ENCODE measurements at places on chromosomes 11 and 22.
A peak's percentile ranks its signal among the peaks of the same experiment; 100 is the strongest.

DNA sequence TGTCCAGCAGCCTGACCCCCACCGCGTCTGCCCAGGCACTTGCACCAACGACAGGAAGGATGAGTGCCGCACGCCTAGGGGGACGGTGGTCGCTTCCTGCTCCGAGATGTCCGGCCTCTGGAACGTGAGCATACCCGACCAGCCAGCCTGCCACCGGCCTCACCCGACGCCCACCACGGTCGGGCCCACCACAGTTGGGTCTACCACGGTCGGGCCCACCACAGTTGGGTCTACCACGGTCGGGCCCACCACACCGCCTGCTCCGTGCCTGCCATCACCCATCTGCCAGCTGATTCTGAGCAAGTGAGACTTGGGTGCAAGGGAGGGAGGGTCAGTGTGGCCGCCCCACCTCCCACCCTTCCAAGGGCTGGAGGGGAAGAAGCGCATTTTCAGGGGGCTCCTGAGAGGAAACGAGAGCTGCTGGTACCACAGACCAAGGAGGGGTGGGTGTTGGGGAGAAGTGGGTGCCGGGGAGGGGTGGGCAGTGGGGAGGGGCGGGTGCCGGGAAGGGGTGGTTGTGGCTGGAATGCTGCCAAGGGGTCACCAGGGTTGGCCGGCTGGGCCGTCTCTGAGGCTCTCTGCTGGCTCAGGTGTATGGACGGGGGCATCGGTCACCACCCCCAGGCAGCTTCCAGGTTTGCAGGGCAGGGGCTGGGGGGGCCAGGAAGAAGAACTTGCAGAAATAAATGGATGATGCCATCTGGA lies 27.7 kb upstream of the MUC5B start:
- no peak for DNase-seq

DNA sequence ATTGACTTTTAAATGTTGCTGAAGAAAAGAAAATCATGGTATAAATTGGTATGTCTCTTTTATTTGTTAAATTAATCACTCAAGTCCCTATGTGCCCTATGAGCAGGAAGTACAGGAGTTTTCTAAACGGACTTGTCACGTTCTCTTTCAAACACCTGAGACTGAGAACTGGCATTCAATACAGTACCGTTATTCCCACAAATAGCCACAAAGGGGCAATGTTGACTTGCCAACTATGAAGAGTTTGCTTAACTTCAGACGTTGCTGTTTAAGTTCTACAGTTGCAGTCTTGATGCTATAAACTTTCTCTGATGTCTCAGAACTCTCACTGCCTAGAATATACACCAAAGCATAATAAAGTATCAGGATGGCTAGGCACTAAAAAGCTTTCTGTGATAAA lies 7.6 kb downstream of the OR56A1 start:
- DNase-seq, result no peak

GRCh38 chr11:1208394-1209261 lies 14.2 kb upstream of the MUC5B start:
- no peak for DNase-seq

GRCh38 chr11:109939166-109939810 lies 153.9 kb upstream of the ZC3H12C start:
- no peak for DNase-seq

DNA sequence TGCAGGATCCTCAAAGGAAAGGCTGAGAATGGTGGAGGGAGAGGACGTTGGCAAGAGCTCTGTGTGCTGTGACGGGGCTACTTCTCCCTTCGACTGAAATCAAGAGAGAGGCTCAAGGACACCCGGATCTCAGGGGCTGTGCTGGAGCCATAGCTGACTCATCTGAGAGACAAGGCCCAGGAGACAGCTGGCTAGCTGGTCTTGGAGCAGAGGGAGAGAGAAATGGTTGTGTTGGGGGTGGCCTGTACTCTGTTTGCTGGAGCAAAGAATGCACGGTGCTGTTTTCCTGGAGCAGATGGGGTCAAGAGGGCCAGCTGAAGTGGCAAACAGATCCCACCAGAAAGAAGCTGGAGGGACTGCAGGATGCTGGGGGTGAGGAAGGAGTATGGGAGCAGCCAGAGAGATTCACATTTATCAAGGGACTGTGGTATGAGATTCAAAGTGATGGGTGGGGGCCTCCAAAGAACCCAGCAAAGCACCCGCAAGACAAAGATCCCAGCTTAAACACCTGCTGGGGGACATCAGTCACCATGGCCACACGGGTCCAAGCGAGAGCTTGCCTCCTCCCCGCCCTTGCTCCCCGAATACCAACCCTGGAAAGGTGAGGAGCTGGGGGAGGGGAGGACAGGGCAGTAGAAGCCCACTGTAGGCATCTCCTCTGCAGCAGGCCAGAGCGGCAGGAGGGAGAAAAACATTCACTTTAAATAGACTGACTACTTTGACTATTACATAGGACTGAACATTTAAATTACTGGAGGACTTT lies 40.8 kb downstream of the MAP6 start:
- no peak for DNase-seq

GRCh38 chr11:115222218-115222862 lies 281.9 kb downstream of the CADM1 start:
- peak; percentile 35 for DNase-seq

- DNase-seq, result no peak
Observed at GRCh38 chr11:100927579-100927978, 202.0 kb downstream of the PGR start.

- no peak for DNase-seq
Observed at GRCh38 chr11:35583843-35584242, 34.4 kb upstream of the FJX1 start.

GRCh38 chr22:19497245-19497644 lies 17.5 kb downstream of the CDC45 start:
- DNase-seq, result no peak

- no peak for DNase-seq
Observed at GRCh38 chr11:6238902-6239301, at the start of gene CNGA4. Gene CNGA4, plus strand, starts transcription at chr11:6239089. Its CDS starts 118 bp downstream, at chr11:6239207.

DNA sequence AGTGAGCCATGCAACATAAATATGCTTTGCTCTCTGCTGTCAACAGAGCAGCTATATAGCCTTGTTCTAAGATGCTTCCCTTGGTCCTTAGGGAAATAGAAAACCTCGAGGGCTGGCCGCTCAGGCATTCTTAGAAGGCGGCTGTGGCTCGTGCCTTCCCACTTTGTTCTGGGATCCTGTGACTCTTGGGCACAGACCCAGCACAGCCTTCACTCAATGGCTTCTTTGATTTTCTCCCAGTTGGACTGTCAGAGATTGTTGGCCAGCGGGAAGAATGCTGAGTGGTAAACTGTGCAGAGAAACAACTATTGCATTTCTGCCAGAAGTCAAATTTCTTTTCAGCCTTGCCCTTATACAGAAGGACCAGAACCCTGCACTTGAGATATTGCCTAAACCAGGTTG lies 9.5 kb upstream of the MICAL2 start:
- no peak for DNase-seq

GRCh38 chr11:73393479-73394415 lies 17.5 kb downstream of the RELT start:
- DNase-seq, result no peak

- no peak for DNase-seq
Observed at GRCh38 chr11:134503596-134503995, 91.6 kb upstream of the B3GAT1 start.

DNA sequence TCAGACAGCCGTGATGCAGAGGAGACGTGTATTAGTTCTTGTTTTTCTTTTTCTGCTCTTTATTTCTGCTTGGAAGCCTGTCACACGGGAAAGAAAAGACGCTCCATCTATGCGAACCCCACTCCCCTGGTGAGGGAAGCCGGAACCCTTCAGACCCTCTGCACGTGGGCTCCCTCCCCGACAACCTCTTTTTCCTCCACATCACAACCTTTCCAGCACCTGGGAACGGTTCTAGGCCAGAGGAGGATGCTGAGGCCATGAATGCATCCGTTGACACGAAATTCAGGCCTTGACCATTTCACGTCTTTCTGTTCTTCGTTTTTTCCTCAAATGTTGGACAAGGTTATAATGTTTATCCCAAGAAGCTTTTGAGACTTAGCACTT lies 85.3 kb upstream of the WNT7B start:
- DNase-seq, result no peak

GRCh38 chr11:121766991-121767390 lies 314.2 kb upstream of the SORL1-AS1 start:
- DNase-seq, result no peak

GRCh38 chr11:60838132-60838531 lies 3.8 kb upstream of the CCDC86 start:
- no peak for DNase-seq

DNA sequence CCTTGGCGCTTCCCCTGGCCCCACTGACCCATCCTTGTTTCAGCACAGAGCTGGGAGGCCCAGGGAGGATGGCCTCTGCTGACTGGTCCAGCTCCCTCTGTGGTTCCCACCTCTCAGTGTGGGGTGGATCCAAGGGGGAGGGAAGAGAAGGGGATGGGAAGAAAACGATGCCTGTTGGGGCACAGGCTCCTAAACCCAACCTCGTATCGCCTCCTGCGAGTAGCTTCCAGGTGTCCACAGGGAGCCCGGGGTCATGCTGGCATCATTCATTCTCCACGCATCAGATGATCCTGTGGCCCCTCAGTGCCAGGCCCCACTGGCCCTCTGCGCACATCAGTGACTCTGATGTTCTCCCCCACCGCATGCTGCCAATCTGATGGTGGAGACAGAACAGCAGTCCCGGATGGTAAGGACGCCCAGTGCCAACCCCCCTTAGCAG lies 5.1 kb downstream of the MYEOV start:
- no peak for DNase-seq

GRCh38 chr22:36008131-36008530 lies 20.5 kb downstream of the RBFOX2 start:
- DNase-seq, result no peak

GRCh38 chr11:94658386-94658785 lies 91.2 kb downstream of the PIWIL4 start:
- no peak for DNase-seq

- DNase-seq, result no peak
Observed at GRCh38 chr11:109733245-109733644, 311.3 kb downstream of the C11orf87 start.

DNA sequence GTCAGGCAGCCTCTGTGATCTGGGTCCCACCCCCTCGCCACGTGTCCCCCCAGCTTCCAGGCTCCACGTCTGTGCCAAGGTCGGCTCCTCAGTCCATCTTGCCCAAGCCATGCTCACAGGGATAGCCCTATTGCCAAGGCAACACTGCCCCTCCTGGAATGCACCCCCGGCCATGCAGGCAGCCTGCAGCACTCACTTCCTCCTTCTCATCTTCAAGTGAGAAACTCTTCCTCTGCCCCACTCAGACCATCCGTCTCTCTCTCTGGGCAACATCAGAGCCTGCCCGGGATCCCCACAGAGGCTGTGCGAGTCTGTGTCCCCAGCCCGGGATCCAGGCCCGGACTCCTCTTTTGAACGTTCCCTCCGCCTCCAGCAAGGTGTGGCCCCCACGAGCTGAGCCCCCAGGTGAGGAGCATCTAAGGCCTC lies 852.3 kb downstream of the BRD1 start:
- no peak for DNase-seq

DNA sequence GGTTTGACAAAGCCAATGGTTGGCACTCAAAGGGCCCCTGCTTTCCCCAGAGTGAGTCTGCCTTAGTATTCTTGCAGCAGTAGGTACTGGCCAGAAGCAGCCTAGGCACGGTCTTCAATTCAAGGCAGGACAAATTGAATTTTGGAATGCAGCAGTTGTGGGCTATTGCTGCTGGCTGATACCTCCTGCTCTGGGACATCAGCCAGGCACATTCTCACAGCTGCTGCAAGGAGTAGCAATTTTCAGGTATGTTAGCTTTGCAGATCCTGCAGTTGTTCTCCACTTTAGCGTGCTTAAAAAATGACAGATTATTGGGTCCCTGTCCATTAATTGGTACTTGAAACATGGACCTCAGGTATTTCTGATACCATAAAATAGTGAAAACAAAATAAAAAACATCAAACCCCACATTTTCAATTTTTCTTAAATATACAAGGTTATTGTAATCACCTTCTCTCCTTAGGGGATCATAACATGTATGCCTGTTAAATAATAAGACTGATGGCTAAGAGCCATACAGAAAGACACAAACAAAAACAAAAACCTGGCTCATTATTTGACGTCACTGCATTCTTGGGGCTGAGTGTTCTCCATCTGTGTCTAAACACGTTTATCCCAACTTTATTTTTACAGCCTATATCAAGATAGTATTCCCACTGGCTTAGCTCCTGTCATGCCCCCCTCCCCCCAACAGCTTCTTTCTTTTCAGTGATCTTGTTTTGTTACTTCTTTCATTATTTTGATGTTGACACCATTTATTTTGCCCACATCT lies 85.1 kb upstream of the CARD18 start:
- no peak for DNase-seq

GRCh38 chr11:36475192-36475591 lies 34.9 kb downstream of the TRAF6 start:
- DNase-seq, result no peak

DNA sequence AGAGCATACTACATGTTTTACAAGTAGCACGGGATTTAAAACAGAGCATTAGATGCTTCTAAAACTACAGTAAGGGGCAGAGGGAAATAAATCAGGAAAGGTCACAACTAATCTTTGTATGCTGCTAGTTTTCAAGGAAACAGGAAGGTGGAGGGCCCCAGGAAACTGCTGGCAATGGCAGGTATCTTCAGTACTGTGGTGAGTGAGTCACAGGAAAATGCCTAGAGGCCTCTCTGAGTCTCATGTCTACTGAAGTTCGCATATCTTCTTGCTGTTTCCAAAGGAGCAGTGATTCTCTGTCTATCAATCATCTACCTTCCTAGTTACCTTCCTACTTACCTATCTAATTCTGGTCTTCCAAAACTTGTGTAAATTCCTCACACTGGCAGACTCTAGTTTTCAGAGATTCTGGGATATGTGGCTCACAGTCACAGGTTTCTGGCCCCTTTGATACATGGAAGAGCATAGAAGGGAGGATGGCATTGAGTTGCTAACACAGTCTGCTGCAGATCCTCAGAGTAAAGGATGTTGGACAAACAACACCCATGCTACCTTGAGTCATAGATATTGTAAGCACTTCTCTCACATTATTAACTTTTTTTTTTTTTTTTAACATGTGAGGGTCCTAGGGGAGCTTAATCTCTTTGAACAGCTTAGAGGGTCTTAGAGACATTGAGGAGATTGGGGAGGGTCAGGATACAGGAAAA lies 58.8 kb upstream of the SYN3 start:
- peak; percentile 15 for DNase-seq

- DNase-seq, result no peak
Observed at GRCh38 chr22:40331706-40332105, 14.6 kb upstream of the ADSL start.

DNA sequence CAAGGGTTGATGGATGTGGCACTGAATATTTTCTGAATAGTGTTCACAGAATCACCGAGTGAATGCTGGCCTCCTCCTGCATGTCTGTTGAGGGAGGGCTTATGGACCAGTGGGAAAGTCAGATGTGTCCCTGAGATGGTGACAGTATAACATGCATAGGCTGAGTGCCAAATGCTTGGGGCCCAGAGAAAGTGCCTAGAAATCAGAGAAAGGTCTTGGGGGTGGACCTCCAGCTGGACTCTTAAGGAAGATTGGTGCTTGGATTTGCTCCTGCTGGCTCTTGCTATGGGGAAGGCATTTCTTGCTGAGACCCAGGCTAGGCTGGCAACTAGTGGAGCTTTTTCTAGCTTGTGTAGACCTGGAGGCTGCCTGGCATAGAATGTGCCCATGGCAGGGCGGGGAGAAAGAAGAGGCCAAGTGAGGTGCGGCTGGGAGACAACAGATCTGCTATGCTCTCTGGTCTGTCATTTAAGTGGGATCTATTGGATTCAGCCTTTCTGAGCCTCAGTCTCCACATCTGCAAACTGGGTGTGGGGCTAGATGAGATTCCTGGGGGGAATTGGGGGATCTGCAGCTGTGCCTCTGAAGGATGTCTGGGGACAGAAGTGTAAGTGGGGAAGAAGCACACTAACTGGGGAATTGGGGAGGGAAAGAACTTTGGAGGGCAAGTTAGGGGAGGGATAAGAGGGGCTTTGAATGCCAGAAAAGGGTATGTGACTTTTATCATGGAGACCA lies 27.4 kb downstream of the ZNRF3 start:
- DNase-seq, result no peak
